Stimulated activated CD8-positive, alpha-beta memory T cell treated with anti-CD3 and anti-CD28 coated beads, Interleukin-7, amount 100 ng/mL, for 1 hour (primary cell): ENCODE measurements at places on chromosomes 12 and 14.

DNA sequence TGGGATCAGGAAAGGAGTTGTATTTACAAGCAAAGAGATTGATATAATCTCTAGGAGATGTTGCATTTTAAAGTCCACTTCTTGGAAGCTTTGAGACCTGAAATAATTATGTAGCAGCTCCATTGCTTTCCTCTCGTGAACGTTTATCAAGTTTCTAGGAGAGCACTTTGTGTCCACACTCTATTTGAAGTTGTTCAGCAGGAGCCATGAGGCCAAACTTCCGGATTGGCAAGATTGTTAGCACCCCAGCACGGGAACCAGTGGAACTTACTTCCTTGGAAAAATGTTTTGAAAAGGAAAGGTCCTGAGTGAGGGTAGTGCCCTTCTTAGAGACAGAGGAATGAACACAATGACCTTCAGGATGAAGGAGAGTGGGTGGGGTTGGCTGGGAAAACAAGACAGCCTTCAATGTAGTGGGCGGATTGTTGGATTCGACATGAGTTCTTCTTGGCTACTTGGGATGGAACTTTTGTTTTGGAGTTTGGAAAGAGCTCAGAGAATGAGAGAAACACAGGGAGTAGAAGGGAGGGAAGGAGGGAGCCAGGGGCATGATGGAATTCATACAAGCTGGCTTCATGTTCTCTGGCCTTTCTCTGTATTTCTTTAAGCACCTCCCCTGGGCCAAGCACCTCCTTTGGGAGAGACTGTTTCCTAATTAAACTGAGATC lies 23.8 kb upstream of the CISTR start:
- DNase-seq, result no peak

- DNase-seq, result peak; percentile 42
Observed at GRCh38 chr12:12032851-12033797, 37.6 kb upstream of the BCL2L14 start.

DNA sequence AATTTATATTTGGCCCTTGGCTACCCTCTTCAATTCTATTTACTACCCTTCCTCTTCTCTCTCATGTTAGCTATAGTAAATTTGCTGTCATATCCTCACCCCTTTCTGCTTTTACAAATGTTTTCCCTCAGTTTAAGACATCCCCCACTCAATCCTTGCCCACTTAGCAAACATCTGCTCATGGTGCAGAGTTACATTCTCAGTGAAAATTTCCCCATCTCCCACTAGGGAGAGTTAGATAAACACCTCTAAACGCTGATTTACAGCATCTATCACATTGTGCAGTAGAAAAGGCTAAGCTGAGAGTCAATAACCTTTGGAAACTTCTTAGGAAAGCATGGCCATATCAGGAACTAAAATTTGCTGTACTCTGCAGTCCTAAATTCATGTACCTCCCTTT lies 69.0 kb downstream of the DENND5B start:
- DNase-seq, result no peak

- no peak for DNase-seq
Observed at GRCh38 chr12:22687361-22688076, 62.5 kb downstream of the ETNK1 start.

DNA sequence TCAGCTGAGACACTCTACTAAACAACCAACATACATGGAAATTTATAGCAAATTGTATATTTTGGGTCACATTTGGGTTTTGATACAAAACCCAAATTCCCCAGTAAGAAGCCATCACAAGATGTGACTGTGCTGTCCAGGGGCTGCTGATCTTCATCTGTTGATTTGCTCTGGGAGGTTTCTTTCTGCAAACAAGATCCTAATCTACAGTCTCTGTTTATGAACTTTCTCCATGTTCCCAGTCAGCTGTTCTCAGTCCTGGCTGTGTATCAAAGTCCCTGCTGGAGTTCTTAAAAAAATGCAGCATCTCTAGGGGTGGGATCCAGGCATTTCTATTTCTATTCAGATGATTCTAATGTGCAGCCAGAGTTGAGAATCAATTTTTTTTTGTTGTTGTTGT lies 85.1 kb downstream of the ATP23 start:
- DNase-seq, result no peak

GRCh38 chr12:5328669-5329517 lies 103.0 kb upstream of the NTF3 start:
- no peak for DNase-seq
